ENCODE measurements at places on chromosomes 3 and 15. TPM values are rescaled to one million over a fixed set of nuclear protein-coding genes. Genes with fewer than 3 reads are reported as not detected.

The ATP8B4 gene
- 0.18 TPM for total RNA-seq

The IQCF5 gene
- not detected for total RNA-seq

The GOLGA8G gene
- not detected for total RNA-seq

The ERICH6 gene
- total RNA-seq, result not detected

The GRAMD2A gene
- total RNA-seq, result not detected

The SRPRB gene
- total RNA-seq, result 44.8 TPM

The MUC20 gene
- 11.7 TPM for total RNA-seq

The CCR8 gene
- total RNA-seq, result not detected

The CPN2 gene
- not detected for total RNA-seq

The PAQR5 gene
- total RNA-seq, result not detected

The PRR20G gene
- not detected for total RNA-seq

The MCF2L2 gene
- total RNA-seq, result 1.3 TPM

The SOX14 gene
- not detected for total RNA-seq

The CACNA2D3 gene
- total RNA-seq, result not detected

The TMEM212 gene
- total RNA-seq, result not detected

The GOLGA6L7 gene
- not detected for total RNA-seq

The CMTM8 gene
- total RNA-seq, result 2.0 TPM

The RHCG gene
- not detected for total RNA-seq

The SLC9A9 gene
- 10.9 TPM for total RNA-seq

The LRRC31 gene
- not detected for total RNA-seq

The PLCH1 gene
- not detected for total RNA-seq

The ZNF148 gene
- 67.1 TPM for total RNA-seq

The LCTL gene
- not detected for total RNA-seq

The OCA2 gene
- total RNA-seq, result not detected

The CSNK1G1 gene
- 25.4 TPM for total RNA-seq

The TRH gene
- not detected for total RNA-seq

The PRSS50 gene
- not detected for total RNA-seq

The NPAP1 gene
- not detected for total RNA-seq

All from naive thymus-derived CD8-positive, alpha-beta T cell (primary cell).